ENCODE measurements at places on chromosomes 12 and 14.
A peak's percentile ranks its signal among the peaks of the same experiment; 100 is the strongest.

- DNase-seq, result no peak
Observed at GRCh38 chr12:81221681-81222080, 143.8 kb downstream of the ACSS3 start.

GRCh38 chr12:57740656-57741412 lies 2.3 kb upstream of the AGAP2 start:
- DNase-seq, result peak; percentile 82

DNA sequence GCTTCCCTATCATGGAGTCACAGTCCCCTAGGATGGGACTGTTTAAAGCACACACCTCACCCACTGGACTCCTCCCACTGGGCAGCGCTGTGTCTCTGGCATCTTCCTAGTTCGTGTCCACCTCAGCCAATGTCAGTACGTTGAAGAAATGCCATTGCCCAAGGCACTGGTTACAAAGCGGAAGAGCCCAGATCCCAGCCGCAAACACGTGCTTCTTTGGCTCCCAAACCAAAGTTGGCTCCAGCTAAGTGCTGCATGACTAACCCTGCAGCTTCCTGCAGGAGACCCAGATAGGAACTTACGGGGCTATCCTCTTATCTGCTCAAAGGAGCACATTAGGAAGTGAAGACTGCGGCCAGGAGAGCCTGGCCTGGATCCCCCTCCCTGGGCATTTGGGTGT lies 9.3 kb downstream of the SYNE3 start:
- no peak for DNase-seq

DNA sequence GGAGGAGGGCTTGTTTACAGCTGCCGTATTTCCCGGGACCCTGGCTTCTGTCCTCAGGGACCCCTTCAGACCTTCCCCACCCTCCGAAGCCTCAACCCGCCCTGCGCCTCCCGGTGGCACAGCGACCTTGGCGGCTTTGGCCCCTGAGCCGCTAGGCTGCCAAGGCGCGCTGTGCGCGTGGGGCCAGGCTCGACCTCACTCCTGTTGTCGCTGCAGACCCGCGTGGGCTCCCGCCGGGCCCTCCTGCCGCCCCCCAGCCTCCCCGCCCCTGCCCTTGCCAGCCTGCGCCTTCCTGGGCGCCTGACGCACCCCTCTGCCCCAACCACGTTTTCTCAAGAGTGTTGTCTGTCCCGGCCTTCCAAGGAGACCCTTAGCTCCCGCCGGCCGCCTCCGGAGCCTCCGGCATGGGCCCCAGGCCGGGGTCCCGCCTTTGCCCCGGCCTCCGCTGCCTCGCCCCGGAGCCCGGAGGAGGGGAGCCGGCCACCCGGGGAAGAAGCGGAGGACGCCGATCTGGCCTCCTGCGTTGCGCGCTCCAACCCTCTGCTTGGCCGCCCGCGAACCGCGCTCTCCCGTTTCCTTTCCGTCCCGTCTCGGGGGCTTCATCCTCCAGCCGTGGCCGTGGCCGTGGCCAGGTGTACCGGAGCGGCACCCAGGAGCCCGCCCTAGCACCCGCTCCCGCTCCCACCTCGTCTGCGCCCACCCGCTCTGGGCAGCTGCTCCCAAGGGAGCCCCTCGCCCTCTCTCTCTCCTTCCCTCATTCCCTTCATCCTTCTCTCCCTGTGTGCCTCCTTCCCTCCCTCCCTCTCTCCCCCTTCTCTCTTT lies 19.9 kb downstream of the PPP2R5C start:
- DNase-seq, result peak; percentile 23

GRCh38 chr12:65596514-65597091 lies 227.7 kb upstream of the HMGA2 start:
- DNase-seq, result no peak

- DNase-seq, result no peak
Observed at GRCh38 chr12:113524495-113524894, 52.8 kb upstream of the LHX5 start.

- no peak for DNase-seq
Observed at GRCh38 chr14:84064316-84065125, 1465.4 kb upstream of the FLRT2 start.

DNA sequence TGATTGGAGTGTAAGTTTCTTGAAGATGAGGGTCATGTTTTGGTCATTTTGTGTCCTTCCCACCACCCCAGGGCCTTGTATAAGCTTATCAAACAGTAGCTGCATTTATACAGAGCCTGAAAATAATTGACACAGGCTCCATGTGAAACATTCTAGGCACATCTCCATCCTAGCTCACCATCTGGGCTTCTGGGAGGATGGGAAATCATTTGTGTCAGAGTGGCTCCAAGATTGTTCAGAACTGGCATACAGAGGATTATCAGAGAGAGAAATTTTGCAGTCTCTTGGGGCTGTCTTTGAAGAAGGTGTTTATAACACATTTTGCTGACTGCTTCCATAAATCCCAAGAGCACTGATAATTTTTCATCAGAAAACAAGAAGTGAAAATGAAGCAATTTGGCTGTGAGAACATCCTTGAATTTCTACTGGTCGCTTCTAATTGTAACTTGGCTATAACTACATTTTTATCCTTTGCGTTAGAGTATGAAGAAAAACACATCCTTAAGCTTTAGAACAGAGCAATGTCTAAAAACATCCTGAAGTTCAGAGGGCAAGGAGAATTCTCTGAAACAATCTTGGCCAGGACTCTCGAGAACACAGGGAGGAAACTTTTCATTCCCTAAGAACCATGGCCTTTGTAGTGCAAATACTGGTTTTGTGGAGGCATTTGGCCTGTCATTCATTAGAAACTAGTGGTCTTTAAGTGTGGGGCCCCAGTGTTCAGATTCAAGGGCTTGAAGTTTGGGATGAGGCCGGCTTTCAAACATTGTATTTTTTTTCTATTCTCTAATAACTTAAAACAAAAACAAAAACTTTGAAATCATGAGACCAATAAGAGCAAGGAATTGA lies 151.1 kb downstream of the DACT1 start:
- DNase-seq, result no peak

DNA sequence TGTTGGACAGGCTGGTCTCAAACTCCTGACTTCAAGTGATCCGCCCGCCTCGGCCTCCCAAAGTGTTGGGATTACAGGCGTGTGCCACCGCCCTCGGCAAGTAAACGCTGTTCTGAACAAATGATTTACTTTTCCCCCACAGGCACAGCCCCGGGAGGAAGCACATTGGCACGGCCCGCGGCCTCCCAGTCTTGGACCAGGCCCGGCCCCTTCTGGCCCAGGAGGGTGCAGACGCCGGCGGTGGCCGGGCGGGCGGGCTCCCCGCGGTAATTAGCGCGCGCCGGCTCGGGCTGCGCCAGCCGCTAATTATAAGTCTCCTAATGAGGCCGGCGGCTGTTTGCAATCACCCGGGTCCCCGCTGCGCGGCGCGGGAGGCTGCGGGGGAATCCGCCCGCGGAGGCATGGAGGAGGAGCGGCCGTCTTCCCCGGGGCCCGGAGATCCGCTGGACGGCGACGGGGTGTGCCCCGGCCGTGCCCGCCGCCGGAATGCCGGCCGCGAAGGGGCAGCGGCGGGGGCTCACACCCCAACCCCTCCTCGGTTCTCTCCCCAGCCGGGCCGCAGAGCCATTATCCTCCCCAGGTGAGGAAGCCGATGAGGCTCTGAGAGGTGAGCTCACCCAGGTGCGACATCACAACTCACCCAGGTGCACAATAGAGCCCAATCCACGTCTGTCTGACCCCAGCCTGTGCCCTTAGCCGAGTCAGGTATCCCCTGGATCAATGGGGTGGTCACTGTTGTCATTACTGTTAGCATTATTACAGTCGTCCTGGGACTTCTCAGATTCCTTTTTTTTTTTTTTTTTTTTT lies 3.3 kb upstream of the POP5 start:
- DNase-seq, result peak; percentile 57

DNA sequence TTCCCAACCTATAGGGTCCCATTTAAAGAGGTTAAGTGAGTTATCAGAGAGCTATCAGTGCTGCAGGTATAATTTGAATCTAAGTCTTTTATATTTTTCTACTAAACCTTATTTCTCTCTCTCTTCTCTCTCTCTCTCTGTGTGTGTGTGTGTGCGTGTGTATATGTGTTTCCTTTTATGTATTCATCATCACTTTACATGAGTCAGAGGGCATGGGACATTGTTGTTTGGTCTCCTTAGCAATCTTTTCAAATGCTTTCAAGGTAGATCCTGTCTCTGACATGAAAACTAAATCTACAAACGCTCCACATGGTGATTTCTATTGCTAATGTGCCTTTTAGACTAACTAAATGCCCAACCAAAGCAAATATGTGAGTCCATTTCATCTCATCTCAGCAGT lies 459.7 kb downstream of the BTG1 start:
- no peak for DNase-seq

DNA sequence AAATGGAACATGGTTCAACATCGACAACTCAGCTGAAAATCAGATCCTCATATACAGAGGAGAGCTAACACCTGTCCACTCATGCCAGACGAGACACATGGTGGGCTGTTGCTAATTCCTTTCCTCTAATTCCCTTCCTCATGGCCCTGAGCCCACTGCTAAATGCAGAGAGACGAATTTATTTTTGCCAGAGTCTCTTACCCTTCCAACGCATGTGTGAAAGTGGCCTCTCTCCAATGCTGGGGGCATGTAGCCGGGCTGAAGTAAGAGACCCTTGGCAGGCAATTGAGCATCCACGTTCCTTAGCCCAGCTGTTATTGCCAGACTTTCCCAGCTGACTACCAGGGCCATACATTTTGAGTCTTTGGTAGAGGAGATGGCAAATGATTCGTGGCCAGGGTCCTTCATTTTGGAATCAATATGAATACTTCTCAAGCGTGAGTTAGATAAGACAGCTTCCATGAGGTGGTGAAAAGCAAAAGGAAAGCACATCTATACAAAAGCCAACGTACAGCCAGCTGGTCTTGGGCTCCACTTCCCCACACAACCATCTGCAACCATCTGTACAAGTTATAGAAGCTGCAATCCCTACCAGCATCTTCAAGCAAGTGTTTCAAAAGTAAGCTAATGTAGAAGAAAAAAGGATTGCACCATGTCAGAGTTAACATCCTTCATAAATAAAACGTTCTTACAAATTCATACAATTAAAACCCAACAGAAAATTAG lies 28.6 kb downstream of the CORO1C start:
- no peak for DNase-seq

- no peak for DNase-seq
Observed at GRCh38 chr14:102786768-102787167, 9.5 kb downstream of the TRAF3 start.

- DNase-seq, result no peak
Observed at GRCh38 chr12:19624491-19624890, 185.2 kb downstream of the AEBP2 start.

- DNase-seq, result no peak
Observed at GRCh38 chr12:80192087-80192486, 92.8 kb downstream of the OTOGL start.

- no peak for DNase-seq
Observed at GRCh38 chr12:49033611-49034285, 15.2 kb upstream of the PRKAG1 start.

DNA sequence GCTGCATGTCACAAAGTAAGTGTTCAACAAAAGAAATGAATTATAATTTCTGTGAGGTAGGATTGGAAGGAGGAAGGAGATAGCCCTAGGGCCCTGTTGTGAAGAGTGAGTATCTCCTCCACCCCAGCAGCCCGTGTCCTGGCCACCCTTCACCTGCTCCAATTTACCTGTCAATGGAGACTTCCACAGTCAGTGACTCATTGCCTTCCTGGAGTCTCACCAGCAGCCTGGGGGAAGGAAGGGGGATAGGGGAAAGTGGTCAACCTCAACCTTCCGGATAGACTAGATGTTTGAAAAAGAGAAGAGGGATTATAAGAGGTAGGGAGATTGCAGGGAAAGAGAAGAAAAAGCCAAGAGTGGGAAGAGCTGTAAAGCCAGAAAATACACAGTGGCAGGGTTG lies 9.2 kb downstream of the STAT2 start:
- no peak for DNase-seq

GRCh38 chr14:64765740-64766302 lies 61.6 kb downstream of the PLEKHG3 start:
- no peak for DNase-seq

- no peak for DNase-seq
Observed at GRCh38 chr12:91249518-91250272, 67.1 kb upstream of the DCN start.

- DNase-seq, result no peak
Observed at GRCh38 chr12:124504273-124505000, 63.0 kb downstream of the NCOR2 start.

DNA sequence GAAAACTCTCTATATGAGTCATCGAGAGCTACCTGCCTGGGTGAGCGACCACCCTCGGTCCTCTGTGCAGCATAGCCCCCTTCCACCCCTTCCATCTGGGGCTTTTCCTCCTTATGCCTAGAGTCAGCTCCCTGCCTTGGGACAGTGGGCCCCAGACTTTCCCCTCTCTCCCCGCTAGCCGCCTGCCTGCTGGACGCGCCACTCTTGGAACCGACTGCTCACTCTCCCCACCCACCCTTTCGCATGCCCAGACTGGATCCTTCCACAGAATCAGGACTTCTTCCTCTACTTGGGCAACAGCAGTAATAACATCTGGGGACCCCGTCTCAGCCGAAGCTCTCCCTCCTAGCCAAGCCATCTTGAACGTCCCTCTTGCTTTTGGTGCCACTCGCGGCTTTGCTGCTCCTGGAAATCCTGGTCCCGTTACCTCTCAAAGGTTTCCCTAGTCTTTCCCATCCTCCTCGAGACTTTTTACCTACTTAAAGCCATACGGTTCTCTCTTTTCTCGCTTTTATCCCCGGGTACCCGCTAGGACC lies 671 bp downstream of the ESYT1 start:
- DNase-seq, result no peak

GRCh38 chr12:113006206-113006605 lies 27.9 kb downstream of the OAS2 start:
- no peak for DNase-seq

DNA sequence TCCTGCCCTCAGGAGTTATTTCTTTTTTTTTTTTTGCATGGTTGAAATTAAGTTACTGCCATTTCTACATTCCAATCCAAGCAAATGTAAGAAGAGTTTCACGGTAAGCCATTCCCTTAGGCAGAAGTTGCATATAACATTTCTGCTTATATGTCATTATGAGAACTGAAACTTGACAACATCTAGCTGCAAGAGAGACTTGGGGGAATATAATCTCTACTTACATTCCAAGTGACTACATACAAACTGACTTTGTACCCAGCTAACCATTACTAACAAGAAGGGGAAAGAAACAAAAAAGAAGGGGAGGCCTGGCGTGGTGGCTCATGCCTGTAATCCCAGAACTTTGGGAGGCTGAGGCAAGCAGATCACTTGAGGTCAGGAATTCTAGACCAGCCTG lies 7.3 kb upstream of the RESF1 start:
- DNase-seq, result no peak
